Stimulated activated CD4-positive, alpha-beta T cell treated with anti-CD3 and anti-CD28 coated beads, Interleukin-15, amount 100 ng/mL, for 48 hours (primary cell): ENCODE measurements at places on chromosomes 12 and 14.

GRCh38 chr14:81476816-81477215, 56.8 kb downstream of the SEL1L start:
- no peak for DNase-seq

DNA sequence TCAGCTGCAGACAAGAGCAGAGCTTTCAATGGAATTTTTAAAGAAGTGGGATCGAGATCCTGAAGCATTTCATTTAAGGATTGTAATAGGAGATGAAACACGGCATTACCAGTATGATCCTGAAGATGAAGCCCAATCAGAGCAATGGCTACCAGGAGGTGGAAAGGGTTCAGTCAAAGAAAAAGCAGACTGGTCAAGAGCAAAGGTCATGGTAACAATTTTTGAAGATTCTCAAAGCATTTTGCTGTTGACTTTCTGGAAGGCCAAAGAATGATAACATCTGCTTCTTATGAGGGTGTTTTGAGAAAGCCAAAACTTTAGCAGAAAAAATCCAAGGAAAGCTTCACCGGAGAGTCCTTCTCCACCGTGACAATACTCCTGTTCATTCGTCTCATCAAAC, 204.3 kb upstream of the EEA1 start:
- DNase-seq = no peak

DNA sequence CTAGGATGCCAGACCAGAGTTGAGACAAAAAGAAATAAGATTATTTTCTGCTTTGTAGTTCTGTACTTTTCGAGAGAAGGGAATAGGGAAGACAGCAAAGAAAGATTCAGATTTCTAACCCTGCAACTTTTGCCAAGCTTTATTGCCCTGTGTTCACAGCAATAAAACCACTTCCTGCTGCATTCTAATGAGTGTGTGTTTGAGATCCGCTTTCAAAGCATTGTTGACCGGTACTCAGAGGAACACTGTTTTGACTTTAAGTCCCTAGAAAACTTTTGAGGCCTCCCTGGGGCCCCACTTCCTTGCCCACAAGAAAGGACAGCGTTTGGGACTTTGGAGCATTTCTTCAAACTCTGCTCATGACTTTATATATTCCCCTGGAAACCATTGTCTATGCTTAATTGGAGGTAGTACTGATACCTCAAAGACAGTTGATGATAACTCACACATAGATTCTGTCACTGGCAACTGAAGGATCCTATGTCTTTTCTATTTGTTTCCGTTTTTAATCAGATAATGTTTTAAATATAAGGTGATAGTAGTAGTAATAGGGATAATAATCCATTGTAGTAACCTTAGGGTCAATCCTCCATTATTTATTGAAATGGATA, 1.3 kb downstream of the RNASE6 start:
- DNase-seq = no peak

GRCh38 chr12:18861287-18861858, 123.5 kb downstream of the CAPZA3 start:
- DNase-seq = no peak

DNA sequence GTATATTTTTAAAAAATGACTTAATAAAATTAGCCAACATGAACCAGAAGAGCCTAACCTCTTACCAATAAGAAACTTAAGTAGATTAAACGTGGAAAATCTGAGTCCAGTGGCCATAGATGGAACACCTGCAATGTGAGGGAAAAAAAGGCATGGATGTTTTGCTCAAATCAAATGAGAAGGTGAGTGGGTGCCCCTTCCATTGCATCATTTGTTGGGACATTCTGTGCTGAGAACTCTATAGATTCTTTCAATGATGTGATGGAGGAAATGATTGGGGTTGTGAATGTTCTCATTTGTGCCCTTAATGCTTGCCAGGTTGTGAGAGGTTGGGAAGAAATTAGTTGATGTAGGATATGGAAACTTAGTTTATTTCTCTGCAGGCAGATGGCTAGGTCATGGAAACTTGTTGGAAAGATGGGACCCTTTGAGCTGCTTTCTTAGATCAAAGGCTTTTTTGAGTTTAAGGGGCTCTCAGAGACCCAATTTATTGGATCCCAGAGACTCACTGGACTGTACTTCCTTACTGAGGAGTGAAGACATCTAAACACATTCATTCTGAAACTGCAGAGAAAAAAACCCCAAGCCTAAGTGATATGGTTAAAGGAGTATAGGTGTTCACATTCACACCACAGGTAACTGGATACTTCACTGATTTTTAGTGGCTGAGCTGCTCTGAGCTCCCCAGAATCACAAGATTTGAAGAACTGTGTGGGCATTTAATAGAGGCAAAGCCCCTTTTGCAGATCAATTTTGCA, 95.9 kb downstream of the DACT1 start:
- DNase-seq = no peak

DNA sequence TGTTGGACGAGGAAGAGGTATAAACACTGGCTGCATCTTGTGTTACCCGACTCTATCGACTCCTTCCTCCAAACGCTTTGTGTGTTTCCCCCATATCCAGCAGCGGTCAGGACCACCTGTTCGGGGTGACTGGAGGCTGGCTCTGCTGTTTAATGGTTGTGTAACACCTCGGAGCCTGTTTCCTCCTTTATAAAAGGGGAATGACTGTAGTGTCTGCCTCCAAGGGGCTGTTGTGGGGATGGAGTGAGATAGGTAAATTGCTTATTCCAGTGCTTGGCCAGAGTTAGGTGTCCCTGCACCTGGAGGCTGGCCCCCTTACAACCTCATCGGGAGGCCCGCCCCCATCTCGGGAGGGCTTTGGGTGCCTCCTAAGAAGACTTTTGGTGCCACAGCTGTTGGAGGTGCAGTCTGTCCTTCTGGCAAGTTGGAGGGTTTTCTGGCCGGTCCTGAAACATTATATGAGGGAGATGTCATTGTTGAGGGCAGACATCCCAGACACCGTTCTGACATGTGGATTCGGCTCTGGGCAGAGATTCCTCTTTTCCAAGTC, 1.1 kb downstream of the MLXIP start:
- DNase-seq = no peak

GRCh38 chr14:24960816-24961215, 89.1 kb downstream of the STXBP6 start:
- DNase-seq = no peak

DNA sequence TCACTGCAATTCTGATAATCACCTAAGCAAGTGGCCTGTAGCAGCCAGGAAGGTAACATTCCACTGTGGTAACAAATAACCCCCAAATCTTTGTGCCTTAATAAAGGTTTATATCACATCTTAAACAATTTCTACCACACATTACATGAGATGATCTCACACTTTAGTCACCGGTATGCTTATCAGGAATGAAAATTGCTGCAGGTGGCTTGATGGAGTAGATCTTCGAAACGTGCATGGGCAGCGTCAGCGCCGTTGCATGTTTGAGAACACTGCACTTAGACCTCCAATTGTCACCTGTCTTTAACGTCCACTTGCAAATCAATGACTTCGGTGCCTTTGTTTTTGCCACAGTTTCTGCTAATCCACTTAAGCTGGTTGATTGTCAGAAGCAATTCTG, 477.4 kb downstream of the VRK1 start:
- DNase-seq = no peak

GRCh38 chr12:46184798-46185595, 83.8 kb downstream of the SLC38A1 start:
- DNase-seq = no peak

DNA sequence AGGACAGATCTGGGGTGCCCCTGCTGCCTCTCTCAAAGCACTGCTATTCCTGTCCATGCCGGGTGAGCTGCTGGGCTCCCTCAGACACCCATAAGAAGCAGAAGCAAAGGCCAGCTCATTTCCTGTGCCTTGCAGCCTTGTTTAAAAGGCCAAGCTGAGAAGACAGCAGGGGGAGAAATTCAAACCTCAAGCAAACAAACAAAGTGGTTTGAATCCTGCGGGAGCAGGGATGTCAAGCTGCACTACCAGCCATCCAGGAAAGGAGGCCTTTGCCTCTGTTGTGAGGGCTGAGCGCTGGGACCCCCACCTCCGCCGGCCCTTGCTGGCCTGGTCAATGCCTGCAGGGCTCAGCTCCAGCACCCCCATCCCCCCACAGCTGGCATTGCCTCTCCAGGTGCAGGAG, 176.5 kb downstream of the PIWIL1 start:
- DNase-seq = no peak

- no peak for DNase-seq
These were observed 5.9 kb downstream of the C12orf71 start for GRCh38 chr12:27076468-27076867.

DNA sequence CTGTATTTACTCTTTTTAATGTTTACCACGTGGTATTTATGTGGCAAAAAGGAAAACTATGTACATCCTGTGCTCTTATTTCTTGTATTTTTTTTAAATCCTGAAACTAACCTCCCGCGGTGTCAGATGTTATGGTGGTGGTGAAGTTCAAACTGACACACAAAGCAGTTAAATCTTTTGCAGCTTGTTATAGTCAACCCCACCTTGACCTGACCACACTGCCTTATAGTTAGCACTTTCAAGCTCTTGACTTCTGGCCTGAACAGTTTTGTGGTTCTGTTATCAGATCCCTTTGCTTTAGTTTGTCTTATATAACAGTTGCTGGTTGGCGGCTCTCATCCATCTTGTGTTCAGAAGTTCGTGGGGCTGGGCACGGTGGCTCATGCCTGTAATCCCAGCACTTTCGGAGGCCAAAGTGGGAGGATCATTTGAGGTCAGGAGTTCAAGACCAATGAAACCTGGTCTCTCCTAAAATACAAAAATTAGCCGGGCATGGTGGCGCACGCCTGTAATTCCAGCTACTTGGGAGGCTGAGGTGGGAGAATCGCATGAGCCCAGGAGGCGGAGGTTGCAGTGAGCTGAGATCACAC, 2.1 kb downstream of the UNG start:
- DNase-seq = no peak

DNA sequence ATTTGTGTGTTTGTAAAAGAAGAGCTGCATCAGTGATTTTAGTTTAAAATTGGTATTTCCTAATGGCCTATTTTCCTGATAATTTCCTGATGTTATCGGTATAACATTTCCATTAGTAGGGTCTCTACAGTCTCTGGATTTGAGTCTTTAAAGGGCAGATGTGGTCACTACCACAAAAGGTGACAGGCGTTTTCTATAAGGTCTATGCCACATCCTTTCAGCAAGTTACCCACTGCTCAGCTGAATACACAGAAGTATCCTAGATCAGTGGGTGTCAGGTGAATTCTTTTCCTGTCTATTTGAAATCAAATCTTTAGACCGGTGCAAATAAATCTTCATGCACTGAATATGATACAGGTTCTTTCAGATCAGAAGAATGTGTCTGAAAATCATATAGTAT, 90.2 kb downstream of the LIN7A start:
- DNase-seq = no peak

DNA sequence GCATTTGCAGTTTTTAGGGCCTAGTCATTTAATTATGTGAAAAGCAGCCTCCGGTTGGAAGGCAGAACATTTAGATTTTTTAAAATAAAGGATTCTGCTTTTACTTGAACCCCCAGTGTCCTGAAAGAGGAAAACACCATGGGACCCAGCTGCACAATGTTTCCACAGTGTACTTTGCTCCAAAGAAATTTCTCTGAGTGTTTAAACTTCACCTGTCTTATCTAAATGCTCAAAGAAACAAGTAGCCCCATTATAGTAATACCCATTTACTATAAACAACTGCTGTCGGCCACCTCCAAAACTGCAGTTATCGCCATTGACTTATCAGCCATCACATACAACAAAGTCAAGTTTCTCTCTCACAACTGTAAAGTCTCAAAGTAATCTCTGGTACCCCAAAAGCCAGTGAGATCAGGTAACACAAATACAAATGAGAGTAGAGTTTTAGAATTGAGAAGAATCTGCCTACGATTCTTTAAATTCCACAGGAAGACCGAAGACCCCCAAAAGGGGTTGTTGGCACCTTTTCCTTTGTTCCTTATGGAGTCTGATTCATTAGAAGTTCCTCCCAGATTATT, 205.2 kb downstream of the NUBPL start:
- no peak for DNase-seq

DNA sequence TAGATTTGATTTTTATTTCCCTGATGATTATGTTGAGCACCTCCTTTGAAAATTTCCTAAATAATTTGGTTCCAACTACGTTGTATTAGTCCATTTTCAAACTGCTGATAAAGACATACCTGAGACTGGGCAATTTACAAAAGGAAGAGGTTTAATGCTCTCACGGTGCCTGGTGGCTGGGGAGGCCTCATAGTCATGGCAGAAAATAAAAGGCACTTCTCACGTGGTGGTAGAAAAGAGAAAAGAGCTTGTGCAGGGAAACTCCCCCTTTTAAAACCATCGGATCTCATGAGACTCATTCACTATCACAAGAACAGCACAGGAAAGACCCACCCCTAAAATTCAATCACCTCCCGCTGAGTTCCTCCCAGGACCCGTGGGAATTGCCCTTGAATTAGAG, 372.3 kb downstream of the RPL10L start:
- DNase-seq = no peak

- DNase-seq = peak; percentile 57
These were observed 685 bp upstream of the MYL6B start for GRCh38 chr12:56151672-56152131.

DNA sequence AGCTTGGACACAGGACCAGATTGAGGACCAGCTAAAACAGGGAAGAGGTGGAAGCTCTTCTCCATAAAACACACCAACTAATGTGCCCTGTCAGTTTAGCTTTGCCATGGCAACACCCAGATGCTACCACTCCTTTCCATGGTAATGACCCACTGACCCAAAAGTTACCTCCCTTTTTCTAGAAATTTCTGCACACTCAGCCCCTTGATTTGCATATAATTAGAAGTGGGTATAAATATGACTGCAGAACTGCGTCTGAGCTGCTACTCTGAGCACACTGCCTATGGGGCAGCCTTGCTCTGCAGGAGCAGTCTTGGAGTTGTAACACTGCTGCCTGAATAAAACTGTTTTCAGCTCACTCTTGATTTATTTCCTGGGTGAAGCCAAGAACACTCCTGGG, 3.2 kb upstream of the TDG start:
- no peak for DNase-seq

GRCh38 chr12:43291516-43291915, 260.5 kb downstream of the ADAMTS20 start:
- DNase-seq = no peak

GRCh38 chr12:38691164-38691563, 214.2 kb downstream of the CPNE8 start:
- DNase-seq = no peak

GRCh38 chr12:96220902-96221301, 26.7 kb downstream of the ELK3 start:
- no peak for DNase-seq

- no peak for DNase-seq
These were observed 205.5 kb downstream of the PHETA1 start for GRCh38 chr12:111163422-111163821.

DNA sequence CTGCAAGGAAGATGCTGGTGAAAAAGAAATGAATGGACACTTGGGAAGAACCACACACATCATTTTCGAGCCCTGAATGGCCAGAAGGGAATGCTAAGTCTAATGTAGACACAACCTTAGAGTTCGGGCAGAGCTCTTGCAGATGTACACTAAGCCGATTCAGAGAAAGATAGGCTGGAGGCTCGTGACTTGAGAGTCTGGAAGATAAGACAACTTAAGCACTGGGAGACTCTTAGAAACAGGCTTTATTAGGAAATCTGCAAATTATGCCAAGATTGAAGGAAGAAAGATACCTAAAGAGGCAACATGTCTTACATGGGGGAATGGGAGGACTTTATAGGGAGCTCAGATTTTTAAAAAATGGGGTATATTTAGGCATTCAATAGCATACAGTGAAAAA, 13.5 kb downstream of the TBPL2 start:
- no peak for DNase-seq

- no peak for DNase-seq
These were observed 32.0 kb upstream of the SEL1L start for GRCh38 chr14:81565441-81566290.

- DNase-seq = no peak
These were observed 135.2 kb downstream of the ADGRD1 start for GRCh38 chr12:131088701-131089530.
